ENCODE measurements at places on chromosomes 12 and 14.

DNA sequence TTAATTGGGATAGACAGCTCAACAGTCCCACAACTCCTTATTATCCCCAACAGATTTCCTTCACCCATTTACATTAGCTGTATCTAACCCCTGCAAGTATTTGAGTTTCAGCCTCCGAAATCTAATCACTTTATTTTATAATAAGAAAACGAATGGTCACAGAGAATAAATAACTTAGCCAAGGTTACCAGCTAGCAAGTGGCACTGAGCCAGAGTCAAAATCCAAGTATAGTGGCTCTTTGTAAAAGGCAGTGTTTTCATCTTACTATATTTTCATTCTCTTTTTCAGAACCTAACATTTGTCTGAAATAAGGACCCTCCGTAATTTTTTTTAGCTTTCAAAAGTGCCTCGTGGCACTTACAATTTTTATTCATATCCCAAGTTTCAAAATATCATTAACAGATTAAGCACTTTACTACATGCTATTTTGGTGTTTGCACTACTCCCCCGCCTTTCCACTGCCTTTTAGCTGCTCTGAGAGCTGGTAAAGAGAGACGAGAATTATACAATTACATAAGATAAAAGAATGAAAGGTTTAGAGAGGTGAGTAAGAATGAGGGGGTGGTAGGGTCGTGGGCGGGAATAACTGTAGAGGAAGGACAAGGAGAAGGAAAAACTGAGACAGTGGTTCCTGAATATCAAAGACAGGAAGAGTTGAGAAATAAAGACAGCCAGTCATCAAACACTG is 3.7 kb upstream of the USP15 start:
- no peak for DNase-seq

GRCh38 chr12:77571127-77571526 is 259.6 kb upstream of the NAV3 start:
- DNase-seq, result no peak

GRCh38 chr12:119721306-119721705 is 53.4 kb downstream of the PRKAB1 start:
- DNase-seq, result no peak

DNA sequence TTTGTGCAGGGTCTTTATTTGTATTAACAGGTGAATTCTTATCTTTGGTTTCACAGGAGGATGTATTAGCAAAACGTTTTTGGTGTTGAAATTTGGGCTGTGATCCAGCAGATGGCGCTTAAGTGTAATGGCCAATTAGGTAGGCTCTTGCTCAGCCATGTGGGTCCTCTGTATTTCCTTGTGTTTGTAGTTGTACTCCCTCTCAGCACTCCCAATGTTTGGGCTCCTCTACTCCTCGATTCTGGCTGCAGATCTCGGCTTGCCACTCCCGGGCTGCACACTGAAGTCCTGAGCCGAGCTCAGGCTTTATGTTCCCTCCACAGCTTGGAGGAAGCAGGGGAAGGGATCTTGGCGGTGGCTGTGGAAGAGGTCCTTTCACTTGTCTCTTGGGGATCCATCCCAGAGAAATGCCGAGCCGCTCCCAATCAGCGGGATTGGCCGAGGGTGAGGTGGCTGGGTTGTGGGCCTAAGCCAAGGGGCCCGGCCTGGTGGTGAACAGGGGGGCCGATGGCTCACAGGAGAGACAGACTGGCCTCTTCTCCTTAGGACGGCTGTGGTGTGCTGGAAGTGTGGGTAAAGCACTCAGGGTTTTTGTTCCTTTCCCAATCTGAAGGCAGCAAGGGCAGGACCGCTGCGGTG is 133.7 kb downstream of the AEBP2 start:
- DNase-seq, result peak; percentile 70

- DNase-seq, result no peak
These were observed 30.6 kb upstream of the FICD start for GRCh38 chr12:108484431-108484830.

DNA sequence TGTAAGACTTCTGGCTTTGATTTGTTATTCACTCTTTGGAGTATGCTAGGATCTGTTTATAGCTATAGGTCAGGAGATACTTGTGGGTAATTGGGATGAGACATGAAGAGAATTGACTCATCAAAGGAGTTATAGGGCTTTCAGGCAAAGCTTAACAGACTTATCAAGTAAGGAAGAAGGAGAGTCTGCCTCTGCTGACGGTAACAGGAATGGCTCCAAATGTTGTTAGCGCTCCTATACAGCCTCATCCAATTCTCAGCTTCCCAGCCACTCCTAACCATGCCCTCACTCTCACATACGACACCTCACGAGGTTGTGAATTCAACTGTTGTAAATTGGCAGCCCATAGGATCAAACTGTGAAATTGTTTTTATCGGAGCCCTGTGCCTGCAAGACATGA is 140.5 kb downstream of the KCNA5 start:
- peak; percentile 14 for DNase-seq

All from SW 1271 (cell line).